ENCODE measurements at places on chromosomes 7 and 10.

- no peak for DNase-seq
Observed at GRCh38 chr7:94003446-94004023, 620 bp downstream of the BET1 start.

- no peak for DNase-seq
Observed at GRCh38 chr10:131207176-131207575, 104.3 kb downstream of the TCERG1L start.

DNA sequence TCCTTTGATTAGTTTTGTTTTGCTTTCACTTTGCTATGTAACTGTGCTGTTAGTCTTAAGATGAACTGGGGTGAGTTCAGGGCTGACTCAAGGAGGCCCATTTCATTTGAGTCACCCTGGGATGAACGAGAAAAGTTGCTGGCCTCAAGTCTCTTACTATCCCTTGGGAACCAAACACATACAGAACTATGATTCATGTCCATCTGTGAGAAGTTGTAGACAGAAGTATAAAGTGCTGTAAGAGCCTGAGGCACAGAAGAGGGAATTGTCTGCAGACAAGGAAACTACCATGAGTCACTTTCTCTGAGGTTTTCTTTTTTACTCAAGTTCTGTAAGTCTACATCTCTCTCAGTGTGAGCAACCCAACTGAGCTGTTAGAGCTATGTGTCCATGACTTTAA is 179.8 kb upstream of the CSTF2T start:
- DNase-seq, result no peak

- DNase-seq, result no peak
Observed at GRCh38 chr10:113261611-113262091, 291.2 kb upstream of the HABP2 start.

- DNase-seq, result no peak
Observed at GRCh38 chr10:124238367-124238766, 145.0 kb upstream of the CHST15 start.

DNA sequence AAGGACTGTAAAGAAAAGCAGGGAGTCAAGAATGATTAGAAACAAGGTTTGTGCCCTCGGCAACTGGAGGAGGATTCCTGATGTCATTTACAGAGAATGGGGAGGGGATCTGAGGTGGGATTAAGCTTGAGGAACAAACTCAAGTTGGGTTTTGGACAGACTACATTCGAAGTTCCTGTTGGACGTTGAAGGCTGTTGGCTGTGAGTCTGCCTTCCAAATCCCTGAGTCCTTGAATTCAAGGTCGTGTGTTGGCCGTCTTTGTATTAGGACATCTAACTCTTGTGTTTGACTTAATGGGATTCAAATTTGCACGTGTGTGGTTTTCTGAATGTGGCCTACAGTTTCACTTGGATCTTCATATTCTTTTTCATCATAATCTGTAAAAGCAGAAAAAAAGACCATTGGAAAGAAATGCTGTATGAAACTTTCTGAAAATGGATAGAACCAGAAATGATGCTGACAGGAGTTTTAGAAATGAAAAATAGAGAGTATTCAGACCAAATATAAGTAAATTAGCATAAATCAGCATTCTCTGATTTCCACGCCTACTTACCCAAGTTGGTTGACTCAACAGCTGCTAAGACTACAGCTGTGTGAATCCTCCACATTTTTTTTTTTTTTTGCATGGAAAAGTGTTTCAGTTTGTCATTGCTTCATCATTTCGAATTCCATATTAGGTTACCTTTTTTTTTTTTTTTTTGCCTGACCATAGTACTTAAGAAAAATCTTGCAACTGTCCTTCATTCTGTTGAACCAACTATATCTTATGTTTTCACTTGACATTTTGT is 94.8 kb downstream of the KIAA1217 start:
- no peak for DNase-seq

DNA sequence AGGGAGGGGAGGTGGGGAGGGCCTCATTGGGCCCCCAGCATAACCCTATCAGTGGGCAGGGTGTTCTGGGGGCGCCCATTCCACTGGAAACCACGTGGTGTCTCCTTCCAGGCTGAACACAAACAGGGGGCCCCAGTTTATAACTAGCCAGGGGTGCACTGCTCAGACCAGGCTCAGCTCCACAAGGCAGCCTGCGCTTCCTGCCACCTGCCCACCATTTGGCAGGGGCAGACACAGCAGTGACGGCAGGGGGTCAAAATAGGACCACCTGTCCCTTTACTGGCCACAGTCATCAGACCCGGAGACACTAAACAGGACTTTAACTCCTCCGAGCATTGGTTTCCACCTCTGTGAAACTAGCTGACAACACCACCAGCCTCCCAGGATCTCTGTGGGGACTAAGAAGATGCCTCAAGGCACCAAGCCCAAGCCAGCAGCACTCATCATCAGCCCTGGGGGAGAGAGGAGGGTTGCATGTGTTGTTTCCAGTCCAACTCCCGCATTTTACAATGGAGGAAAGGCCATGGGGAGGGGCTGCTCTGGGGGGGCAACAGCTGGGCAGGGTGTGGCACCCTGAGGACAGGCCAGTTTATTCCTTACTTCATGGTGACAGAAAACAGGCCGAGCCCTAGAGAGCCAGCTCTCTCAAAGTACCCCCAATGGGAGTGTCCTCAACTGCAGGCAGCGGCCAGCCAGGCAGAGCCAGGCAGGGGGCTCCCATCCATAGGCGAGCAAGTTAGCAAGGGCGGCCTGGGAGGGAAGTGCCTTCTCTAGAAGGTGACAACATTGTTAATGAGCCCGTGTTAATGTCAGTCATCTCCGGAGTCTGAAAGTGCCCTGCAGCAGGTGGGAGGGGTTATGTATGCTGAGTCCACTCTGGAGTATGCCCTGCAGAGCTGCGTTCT is 127.6 kb downstream of the TNS3 start:
- no peak for DNase-seq

GRCh38 chr7:80370587-80370986 is 141.3 kb downstream of the GNAT3 start:
- no peak for DNase-seq

DNA sequence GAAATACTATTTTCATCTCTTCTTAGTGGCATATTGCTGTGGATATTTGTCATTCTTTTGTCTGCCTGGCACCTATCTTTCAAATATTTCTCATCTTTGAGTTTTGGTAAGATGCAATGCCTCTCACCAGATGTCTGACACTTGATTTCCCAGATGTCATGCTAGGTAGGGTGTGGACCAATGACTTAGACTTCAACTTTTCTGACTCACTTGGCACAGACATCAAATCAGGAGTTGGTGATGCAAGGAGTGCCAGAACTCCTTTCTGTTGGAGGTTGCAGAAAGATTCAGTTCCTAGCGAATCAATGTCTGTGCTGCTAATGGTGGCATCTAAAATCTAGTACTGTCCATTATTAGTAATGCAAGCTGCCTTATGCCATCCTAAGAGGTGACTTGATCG is 216.9 kb upstream of the FERD3L start:
- DNase-seq, result no peak

DNA sequence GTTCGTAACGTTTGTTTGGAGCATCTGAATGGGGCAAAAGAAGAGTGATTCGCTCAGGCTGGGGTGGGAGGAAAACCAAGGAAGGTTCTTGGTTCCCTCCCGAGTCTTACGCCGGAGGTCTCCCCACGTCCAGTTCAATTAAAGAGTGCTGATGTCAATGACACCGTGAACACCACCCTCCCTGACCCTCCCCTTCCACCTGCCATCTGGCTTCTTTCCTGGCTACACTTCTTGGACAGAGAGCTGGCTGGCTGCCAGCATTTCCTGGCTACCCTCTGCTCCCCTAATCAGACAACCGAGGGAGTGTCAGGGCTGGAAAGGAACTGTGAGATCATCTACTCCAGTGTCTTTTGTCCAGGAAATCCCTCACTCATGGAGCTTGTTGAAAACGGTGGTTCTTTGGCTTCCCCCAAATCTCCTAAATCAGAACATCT is 24.1 kb upstream of the FFAR4 start:
- no peak for DNase-seq

DNA sequence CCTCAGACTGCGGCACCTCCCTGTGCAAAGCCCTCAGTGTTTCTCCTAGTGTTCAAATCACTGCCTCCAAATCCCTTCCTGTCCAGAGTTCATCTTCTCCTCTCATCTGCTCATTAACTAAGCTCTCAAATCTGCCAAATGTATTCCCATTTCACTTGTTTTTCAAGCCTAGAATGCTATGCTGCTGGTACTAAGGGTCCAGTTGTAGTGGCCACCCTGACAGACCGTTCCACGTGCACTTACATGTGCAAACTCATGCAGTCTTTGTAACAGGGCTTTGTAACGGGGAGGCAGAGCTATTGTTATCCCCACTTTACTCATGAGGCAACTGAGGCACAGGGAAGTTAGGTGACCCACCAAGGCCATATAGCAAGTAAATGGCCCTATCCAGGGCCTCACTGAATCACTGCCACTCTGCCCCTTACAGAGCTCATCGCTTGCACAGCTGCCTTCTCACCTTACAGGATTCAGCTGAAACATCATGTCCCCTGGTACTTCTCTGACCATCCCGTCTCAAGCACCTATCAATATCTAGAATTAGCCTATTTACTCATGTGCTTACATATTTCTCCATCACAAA is 153.0 kb upstream of the PDE1C start:
- DNase-seq, result no peak

GRCh38 chr10:11177926-11178471 is 160.3 kb downstream of the CELF2 start:
- no peak for DNase-seq

GRCh38 chr10:51000976-51001375 is 73.3 kb upstream of the PRKG1 start:
- no peak for DNase-seq

GRCh38 chr7:134701272-134701671 is 54.6 kb downstream of the BPGM start:
- no peak for DNase-seq

- DNase-seq, result no peak
Observed at GRCh38 chr7:150665089-150665748, 20.3 kb upstream of the GIMAP2 start.

GRCh38 chr10:77692782-77693181 is 55.2 kb upstream of the KCNMA1 start:
- no peak for DNase-seq

GRCh38 chr7:88965371-88965770 is 169.8 kb upstream of the TEX47 start:
- no peak for DNase-seq

GRCh38 chr10:70493660-70494234 is 15.2 kb downstream of the PALD1 start:
- no peak for DNase-seq

DNA sequence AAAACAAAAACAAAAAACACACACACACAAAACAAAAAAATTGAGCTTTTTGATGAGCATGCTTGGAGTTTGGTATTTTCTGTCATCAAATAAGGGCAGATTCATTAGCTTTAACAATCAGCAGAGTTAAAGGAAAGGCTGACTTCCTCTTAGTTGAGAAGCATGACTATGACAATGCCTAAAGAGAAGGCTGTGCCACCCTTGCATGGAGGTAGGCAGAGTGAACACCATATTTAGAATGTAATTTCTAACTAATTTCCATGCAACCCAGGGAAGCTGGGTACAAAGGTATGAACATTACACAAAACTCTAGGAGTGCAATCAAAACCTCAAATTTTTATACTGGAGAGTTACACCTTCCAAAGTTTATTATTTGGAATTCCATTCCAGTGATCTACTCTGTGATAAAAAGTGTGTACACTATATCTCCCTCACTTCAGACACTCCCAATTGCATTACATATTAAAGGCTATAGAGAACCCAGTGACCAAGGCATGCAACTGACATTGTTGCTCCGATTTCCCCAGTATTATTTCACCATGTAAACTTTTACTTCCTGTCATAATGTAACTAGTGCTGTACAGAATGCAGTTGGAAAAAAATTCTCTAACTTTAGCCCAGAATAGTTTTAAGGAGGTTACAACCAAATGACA is 9.4 kb upstream of the CYCS start:
- no peak for DNase-seq

DNA sequence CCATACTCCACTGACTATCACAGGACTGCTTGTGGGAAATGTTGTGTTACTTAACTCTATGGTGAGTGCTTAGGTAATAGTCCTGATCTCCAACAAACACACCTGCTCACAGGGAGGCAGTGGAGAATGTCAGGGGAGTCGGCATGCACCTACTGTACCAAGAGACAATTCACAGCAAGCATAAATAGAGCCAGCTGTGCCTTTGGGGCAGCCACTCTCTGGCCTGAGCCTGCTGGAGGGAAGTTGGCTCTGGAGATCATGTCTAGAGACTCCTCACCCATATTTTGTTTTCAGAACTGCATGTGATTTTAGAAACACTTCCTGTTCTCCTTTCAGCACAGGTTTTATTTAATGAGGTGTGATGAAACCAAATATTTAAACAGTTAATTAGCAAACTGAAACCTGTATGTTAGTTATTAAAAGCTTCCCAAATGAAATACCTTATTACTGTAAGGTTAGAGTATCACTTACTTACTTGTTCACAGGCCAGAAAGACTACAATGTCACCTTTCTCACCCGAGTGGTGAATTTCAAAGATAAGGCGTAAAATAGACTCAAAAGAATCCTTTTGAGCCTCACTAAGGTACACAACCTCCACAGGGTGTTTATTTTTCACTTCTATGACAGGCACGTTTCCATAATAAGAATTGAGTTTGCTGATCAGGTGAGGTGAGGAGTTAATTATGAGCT is 21.8 kb downstream of the DHX32 start:
- DNase-seq, result no peak

- no peak for DNase-seq
Observed at GRCh38 chr10:101080933-101081931, 19.4 kb downstream of the KAZALD1 start.

DNA sequence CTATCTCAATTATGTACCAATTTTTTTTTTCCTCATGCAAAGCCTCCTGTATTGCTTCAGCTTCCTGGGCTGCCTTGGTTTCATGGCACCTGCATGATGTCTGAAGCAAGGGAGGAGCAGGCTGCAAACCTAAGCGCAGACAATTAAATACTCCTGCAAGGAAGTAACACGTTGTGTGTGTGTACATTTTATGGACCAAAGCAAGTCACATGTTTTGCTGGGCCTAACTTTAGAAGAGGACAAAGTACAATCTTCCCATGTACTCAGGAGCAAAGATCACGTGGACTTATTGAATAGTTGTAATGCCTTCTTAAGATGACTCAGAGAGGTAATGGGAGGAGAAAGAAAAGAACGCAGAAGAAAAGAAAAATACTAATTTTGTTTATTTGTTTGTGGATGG is 944.0 kb upstream of the C7orf33 start:
- no peak for DNase-seq

GRCh38 chr10:15571575-15571974 is 148.1 kb downstream of the ITGA8 start:
- DNase-seq, result no peak

DNA sequence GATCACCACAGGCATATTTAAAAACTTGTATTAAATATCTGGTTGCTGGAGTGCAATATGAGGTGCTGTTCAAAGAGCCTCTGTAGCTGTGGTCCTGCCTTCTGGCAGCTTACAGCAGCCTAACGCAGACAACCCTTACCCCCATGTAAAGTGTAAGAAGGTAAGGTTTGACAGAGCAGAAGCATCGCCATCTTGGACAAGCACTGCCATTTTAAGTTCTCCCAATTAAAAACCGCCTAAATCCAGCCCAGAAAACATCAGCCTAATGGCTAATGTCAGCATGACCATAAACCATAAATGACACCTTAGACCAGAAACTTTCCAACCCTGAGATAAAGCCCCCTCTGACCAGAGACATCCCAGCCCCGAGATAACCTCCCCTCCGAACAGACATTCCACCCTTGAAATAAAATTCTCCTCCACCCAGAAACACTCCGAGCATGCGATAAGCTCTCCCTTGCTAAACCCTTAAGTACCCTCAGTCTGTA is 5.3 kb upstream of the OIT3 start:
- no peak for DNase-seq

- no peak for DNase-seq
Observed at GRCh38 chr10:17659365-17659764, 15.4 kb downstream of the STAM start.

- DNase-seq, result no peak
Observed at GRCh38 chr10:65194555-65194954, 1673.4 kb downstream of the REEP3 start.

All from activated CD4-positive, CD25-positive, alpha-beta regulatory T cell (primary cell).